LoVo (cell line): ENCODE measurements at places on chromosomes 4 and X.

- no peak for DNase-seq
These were observed 872 bp upstream of the TEC start for GRCh38 chr4:48270523-48270897.

- no peak for DNase-seq
These were observed 2.2 kb downstream of the GUCY1B1 start for GRCh38 chr4:155761047-155761446.

DNA sequence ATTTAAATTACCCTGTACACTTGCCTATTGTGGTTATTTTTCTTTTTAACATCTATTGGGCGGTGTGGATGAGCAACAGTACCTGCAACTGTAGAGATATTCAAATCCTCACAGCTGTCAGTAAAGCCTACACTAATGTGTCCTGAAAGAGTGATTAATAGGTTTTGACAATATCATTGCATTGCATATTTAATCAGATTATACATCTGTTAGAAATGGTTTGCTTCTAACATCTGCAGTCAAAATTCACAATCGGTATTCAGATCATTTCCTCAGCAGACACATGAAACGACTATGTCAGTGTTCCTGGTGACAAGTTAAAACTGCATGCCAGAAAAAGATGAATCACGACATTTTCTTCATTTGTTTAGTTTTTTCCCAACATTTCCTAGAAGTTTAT, 254.6 kb upstream of the EPHA5 start:
- no peak for DNase-seq

GRCh38 chrX:130048686-130049222, 61.5 kb downstream of the ELF4 start:
- no peak for DNase-seq

DNA sequence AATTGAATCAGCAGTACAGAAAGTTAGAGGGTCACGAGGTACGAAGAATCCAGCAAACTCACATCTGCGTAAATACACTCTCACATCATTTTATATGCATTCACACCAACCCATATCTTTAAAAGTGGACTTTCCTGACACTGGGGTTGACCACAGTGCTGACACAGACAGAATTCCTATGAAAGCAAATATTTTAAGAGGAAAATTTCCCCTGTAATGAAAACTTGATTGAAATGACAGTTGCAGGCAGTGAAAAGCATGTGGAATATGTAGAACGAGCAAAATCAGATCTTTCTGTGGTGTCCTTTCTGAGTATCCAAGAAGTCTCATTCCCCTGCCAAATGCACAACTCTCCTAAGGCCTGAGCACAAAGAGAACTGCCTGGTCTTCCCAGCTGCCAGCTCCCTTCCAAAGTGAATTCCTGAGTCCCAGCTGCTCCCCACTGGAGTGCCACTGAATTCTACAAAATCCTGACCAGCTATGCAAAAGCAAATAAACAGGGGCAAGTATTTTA, 50.5 kb upstream of the FAM9C start:
- no peak for DNase-seq

- no peak for DNase-seq
These were observed 329.4 kb upstream of the AGA start for GRCh38 chr4:177771645-177772044.

DNA sequence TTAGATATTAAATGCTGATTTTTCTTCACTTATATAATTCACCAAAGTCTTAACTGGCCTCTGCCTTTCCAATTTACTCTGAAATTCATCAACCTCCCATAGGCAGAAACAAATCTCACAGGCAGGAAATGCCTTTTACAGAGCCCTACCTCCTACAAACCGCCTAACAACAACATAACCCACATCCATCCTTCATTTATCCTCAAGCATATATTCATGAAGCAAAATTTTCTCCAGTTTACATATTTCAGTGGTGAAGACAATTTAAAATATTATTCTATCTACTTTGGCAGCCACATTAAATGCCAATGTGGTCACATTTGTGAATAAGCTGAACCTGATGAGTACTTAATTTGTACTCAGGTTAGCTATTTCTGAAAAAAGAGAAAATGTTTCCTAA, 30.3 kb downstream of the SEPSECS start:
- DNase-seq, result no peak

GRCh38 chr4:158484173-158484885, 37.4 kb upstream of the RXFP1 start:
- no peak for DNase-seq

DNA sequence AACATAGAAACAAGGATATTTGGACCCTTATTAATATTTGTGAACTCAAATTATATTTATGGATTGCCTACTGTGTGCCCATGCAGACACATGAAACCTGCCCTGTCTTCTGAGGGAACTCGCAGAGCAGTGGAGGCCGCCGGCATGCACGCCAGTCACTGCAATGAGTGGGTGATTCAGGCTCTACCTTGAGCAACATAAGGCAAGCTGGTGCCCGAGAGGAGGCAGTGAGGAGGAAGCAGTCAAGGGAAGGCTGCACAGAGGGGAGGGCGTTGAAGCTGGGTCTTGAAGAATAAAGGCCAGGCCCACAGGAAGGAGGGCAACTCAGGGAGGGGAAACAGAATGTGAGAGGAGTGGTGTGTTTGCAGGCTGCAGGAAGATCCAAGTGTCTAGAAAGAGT, 52.8 kb downstream of the PPEF2 start:
- DNase-seq, result no peak

DNA sequence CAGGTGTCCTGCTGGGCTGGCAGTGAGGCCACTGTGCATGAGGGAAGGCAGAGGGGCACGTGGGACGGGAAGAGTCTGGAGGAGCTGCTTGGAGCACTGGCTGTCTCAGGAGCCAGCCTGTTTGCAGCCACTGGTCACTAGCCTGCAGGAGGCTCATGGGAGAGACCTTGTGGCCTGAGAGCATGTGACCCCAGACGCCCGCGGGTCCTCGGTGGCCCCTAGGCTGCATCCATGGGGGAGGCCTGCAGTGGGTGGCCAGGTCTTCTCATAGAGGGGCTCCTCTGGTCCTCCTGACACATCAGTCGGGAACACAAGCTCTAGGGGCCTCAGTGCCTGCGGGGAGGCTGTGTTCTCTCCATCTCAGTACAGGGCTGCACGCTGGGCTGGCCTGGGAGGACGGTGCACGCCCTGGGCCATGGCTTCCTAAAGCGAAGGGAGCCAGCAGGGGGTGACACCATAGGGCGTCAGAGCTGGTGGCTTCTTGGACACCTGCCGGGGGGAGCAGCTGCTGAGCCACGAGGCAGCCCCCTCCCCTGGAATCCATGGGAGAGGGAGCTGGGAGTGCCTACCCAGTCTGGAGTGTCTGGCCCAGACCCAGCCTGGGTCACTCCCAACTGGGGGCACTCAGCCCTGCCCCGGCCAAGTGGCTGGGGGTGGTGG, 12.3 kb downstream of the NAT8L start:
- no peak for DNase-seq
